NAMALWA (cell line): ENCODE measurements at places on chromosomes 3 and 15.

GRCh38 chr3:170602556-170602955 lies 16.7 kb upstream of the SLC7A14 start:
- DNase-seq: no peak

DNA sequence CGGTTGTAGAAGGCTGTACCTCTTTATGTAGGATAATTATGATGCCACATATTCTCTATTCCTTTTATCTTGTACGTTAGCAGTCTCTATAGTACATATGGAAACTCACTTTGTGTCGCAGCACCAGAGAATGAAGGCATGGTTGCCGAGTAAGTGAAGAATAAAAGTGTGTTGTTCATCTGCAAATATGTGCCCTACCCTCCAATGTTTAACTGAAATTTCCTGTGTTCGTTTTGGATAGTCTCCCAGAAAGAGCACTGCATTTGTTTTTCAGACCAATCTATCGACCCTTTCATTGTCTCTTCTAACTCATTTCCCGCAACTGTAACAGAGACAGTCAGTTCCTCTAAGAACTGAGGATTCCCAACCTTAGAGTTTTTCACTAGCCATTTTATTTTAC lies 592.8 kb downstream of the TUSC7 start:
- no peak for DNase-seq

- DNase-seq: no peak
Observed at GRCh38 chr3:48276911-48277641, 36.2 kb downstream of the ZNF589 start.

DNA sequence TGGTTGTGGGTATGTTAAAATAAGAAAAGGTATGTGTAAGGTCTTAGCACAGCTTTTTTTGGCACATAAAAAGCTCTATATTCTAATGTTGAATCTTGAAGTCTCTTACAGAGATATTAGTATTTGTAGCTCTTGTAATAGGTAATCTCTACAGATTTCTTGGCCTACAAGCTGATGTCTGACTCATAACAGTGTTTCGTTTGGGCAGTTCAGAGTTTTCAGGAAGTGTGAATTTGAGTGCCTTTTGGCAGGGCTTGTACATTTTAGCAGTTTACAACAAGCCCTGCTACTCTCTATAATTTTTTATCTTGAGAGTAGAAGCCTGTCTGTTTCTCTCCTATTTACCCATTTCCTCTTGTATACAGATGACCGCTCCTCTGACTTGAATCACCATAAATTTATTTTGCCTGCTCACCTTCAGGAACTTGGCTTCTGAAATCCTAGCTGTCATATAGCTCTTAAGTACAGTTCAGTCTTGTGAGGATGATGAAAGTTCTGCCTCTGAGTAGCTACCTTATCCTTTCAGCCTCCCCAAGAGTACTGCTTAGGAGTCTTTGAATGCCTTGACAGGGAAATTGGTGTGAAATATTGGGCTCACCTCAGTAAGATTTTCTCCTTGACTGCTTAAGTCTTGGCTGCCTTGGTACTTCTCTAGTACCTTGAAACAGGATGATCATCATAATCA lies 419.9 kb upstream of the RARB start:
- DNase-seq: no peak

DNA sequence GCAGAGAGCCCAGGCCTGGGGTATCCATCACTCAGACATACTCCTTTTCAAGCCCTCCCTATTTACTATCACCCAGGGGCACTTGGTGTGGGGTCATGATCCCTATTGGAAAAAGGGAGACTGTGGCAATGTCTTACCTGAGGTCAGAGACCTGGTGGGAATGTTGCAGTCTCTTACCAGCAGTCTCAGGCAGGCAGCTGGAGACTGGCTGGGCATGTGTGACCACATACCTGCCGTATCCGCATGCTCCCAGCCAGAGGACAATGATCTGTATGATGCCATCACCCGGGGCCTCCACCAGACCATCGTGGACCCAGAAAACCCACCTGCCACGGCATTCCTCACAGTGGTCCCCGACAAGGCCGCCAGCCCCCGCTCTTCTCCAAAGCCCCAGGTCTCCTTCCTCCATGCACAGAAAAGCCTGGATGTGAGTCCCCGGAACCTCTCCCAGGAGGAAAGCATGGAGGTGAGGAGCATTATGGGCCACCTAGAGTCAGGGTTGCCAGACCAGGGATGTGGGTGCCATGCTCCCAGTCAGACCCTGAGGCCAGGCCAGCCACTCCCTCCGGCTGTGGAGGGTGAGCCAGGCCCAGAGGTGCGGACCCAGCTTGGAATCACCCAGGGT lies 5.9 kb downstream of the SH2D7 start:
- no peak for DNase-seq

- no peak for DNase-seq
Observed at GRCh38 chr3:6301626-6302025, 559.3 kb upstream of the GRM7 start.

GRCh38 chr15:28902856-28903255 lies 17.1 kb downstream of the APBA2 start:
- no peak for DNase-seq

DNA sequence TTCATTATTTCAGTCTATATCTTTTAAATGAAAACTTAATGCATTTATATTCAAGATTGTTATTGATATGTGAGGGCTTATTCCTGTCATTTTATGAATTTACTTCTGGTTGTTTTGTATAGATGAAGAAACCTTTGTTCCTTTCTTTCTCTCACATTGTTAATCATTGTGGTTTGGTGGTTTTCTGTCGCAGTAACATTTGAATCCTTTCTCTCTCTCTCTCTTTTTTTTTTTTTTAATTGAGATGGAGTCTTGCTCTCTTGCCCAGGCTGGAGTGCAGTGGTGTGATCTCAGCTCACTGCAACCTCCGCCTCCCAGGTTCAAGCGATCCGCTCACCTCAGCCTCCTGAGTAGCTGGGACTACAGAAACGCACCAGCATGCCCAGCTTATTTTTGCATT lies 22.1 kb downstream of the AGBL1 start:
- no peak for DNase-seq

DNA sequence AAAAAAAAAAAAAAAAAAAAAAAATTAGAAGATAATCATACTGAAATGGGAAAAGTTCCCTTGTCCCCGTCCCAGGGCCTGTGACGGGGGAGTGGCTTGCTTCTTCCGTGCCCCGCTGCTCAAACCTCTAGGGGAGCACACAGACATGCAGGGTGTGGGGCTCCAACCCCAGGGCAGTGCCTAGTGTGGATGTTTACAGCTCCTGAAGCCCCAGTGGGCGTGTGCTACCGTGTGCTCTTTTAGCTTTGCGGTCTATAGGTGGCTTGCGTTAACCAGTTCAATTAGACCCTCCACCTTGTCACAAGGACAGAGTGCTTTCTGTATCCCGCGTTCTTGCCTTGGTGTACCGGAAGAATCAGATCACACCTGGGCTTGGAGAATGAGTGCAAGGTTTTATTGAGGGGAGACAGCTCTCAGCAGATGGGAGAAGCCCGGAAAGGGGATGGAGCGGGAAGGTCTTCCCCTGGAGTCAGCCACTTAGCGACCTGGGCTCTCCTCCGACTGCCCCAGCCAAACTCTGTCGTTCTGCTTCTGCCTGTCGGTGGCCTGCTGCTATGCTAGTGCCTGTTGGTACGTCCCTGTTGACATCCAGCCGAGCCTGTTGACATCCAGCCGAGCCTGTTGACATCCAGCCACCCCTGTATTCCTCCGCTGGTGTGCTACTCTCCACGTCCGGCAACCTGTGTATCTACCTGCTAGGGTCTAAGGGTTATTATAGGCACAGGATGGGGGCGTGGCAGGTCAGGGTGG lies 569.8 kb downstream of the VGLL3 start:
- DNase-seq: no peak

DNA sequence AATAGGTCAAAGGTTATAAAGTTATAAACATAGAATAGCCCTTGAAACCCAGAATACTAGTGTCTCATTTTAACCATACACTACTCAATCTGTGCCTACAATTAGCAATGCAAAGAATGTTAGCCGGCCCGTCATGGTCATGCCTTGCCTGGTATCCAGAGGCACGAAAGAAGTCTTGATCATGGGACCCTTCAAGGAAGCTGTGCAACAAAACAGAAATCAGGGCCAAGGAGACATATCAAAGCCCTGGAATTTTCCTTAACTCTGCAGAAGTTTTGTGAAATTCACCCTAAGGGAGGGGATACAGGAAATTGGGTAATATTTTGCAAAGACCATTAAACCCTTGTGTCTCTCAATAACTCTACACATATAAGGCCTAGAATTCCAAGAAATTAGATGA lies 482.4 kb downstream of the ROBO1 start:
- DNase-seq: no peak
